Caki2 (cell line): ENCODE measurements at places on chromosomes 16 and 17. TPM values are rescaled to one million over a fixed set of nuclear protein-coding genes. Genes with fewer than 3 reads are reported as not detected.

- no peak for DNase-seq
These were observed 15.3 kb downstream of the SGSH start for GRCh38 chr17:80204626-80205468.

DNA sequence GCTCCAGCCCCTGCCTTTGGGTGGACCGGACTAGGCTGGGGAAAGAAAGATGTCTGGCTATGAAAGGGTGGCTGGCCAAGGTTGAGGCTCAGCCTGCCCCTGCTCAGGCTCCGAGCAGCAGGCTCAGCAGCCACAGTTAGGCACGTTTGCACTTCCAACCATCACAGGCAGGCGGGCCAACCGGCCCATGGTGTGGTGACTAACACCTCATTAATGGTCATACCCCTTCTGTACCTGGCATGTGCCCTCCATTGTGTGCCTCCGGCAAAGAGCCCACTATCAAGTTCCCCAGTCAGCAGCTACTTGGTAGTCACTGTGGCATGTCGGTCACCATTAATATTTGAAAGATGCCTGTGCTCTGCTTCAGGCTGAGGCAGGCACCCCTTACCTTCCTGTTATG, 6.7 kb downstream of the TBC1D24 start:
- DNase-seq: no peak

- DNase-seq: no peak
These were observed 3.6 kb downstream of the CLUH start for GRCh38 chr17:2707721-2708584.

The VPS35 gene
- 73.5 and 80.3 TPM in 2 replicates for total RNA-seq
